ENCODE measurements at places on chromosomes 16 and 17.
A peak's percentile ranks its signal among the peaks of the same experiment; 100 is the strongest.

- no peak for DNase-seq
Measured at GRCh38 chr17:68347380-68347779, 56.1 kb downstream of the ARSG start.

- peak; percentile 71 for DNase-seq
Measured at GRCh38 chr17:44219108-44219615, 313 bp downstream of the UBTF start.

- no peak for DNase-seq
Measured at GRCh38 chr17:12048843-12049473, 28.3 kb downstream of the MAP2K4 start.

- peak; percentile 78 for DNase-seq
Measured at GRCh38 chr17:43021741-43022512, at the start of gene VAT1. VAT1 (minus strand) TSS chr17:43022385; CDS start chr17:43022322, 63 bp downstream.

GRCh38 chr16:52747088-52747595, 200.2 kb upstream of the TOX3 start:
- DNase-seq = no peak

- DNase-seq = peak; percentile 84
Measured at GRCh38 chr16:23469814-23470213, 16.8 kb upstream of the COG7 start.

- no peak for DNase-seq
Measured at GRCh38 chr16:75488322-75488721, 6.9 kb downstream of the CHST6 start.

All from MCF 10A (cell line).